T47D (cell line): ENCODE measurements at places on chromosomes 6 and 20.

DNA sequence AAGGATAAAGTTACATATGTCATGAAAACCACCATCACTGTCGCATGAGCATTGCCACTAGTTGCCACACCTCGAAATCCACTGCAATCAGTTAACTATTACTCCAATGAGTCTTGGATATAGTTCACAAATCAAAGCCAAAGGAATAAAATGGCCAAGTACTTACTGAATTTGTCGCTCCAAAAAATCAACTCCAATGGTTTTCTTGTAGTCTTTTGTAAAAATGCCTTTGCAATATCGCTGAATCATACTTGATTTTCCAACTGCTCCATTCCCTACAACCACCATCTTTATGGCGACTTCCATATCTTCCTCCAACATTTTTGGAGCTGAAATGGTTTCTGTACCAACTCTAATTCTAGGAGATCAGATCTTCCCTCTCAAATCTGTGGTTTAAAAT is 12.0 kb downstream of the RAB23 start:
- no peak for DNase-seq

DNA sequence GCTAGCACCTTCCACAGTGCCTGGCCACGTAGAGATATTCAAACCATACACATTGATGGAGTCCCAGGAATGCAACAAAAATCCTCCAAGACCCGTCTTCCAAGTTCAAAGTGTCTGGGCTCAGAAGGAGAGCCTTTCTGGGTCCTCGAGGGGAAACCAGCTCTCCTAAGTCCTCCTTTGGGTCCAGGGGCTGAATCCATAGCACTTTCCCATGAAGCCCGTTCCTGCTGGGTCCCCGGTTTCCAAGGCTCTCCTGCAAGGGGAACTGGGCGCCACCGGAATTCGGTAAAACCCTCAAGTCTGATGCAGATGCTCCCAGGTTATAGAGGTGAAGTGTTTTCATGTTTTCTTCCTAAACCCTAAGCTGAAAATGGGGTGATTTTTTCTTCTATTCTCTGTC is 101.2 kb upstream of the SNX9 start:
- no peak for DNase-seq

DNA sequence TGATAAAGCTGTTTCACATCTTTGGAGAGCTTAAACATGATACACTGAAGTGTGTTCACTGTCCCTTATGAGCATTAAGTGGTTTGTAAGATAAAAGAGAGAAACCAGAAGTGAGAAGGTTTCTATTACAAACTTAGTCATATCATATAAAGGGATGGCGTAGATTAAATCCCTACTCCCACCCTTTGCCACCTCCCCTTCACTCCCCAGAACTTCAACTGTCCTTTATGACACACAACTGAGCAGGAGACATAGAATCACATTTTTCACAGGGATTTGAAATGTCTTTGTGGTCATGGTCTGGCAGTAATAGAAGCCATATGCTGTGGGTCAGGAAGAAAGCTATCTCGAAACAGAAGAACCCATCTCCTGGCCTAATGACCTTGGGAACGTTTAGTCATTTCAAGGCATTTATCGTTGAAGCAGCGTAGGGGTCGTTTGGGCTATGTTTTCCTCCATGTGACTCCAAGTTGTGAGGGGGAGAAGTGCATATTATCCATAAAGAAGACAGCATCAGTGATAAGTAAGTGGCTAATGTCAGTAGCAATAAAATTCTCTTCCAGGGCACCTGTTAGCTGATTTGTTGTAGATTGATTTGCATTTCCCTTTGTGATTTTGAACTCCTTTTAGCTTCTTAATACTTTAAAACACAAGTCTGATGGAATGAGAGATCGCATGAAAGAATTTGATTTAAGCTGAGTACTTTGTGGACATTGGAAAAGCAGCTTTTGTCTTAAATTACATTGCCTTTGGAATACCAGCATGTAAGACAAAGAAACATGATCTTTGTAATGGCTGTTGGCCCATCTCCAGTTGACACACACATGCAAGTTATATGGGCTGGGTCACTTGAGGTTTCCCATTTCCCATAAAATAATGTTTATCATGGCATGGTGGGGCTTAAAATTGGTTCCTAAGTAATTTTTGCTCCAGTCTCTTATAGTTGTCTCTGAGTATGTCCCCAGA is 501.5 kb upstream of the FLRT3 start:
- peak; percentile 11 for DNase-seq

DNA sequence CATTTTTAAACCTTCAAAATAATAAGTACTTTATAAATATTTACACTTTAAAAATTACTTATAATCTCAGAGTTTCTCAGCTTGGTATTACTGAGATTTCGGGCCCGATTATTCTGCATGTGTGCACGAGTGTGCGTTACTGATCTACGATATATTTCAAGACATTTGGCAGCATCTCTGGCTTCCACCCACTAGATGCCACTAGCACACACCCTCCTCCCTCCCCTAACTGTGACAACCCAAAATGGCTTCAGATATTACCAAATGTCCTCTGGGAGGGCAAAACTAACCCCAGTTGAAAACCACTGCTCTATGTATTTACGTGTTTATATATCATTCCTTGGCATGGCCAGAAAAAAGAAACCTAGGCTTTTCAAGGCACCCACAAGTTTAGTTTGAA is 95.9 kb downstream of the FYN start:
- no peak for DNase-seq

DNA sequence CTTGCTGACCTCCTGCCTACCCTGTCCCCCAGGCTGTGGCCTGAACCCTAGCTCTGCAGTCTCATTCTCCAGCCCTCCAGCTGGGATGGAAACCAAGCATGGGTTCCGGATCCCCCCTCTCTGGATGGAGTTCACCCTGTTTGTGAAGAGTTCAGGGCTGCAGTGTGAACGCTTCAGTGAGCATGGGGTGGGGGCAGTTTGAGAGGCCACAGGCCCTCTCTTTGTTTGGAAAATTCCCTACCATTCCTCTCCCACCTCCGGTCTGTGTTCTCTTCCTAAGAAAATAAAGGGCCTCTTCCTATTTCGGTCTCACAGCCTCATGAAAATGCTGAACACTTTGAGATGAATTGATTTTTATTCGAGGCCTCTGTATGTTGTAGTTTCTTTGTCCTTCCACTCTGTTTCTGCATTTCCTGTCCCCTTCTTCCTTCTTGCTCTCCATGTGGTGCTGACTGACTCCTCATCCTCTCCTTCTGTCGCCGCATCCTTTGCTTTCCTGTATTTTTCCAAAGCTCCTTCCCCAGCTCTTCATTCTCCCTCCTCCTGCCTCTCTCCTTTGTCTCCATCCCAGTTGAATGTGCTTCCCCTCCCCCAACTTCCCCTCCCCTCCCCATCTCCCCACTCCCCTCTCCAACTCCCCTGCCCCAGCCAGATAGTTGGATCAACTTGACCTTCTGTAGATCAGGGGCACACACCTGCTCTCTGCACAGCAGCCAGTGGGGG is 2.4 kb upstream of the KCNK5 start:
- no peak for DNase-seq

DNA sequence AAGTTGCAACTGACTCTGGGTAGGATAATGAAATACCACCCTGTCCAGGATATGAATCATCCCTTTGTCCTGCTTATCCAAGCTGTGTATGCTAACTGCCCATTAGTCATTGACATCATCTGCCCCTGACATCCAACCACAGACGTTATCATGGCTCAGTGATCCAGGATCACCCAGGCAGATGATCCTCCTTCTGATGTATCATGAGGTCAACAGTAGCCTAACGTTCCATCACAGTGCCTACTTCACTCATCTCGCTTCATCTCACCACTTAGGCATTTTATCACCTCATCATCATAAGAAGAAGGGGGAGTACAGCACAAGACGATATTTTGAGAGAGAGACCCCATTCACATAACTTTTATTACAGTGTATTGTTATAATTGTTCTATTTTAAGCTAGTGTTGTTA is 13.4 kb upstream of the BTN3A2 start:
- DNase-seq = no peak

DNA sequence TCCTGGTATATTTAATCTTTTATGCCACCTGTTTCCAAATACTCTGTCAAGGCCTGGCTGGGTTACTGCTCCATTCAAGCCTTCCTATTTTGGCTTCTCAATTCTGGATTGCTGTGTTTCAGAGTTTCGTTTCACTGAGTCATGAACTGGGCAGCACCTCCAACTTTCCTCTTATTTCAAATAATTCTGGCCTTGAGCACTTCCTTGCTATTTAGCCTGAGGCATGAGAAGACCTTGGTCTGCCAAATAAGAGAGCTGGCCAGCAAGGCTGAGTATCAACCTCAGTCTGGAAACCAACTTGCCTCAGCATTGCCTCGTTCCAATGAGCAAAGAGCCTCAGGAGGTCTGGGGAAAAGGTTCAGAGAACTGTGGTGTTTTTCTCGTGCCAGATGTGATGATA is 66.6 kb downstream of the TNFAIP3 start:
- DNase-seq = no peak

GRCh38 chr6:147204060-147204785 is at the start of gene STXBP5:
Gene STXBP5 (plus strand): TSS chr6:147204417. CDS start chr6:147204533, 116 bp downstream.
- peak; percentile 22 for DNase-seq

- DNase-seq = no peak
These were observed 9.2 kb downstream of the BEND3 start for GRCh38 chr6:107106165-107106564.

- DNase-seq = no peak
These were observed 239.0 kb downstream of the BTBD9 start for GRCh38 chr6:38400764-38401163.

DNA sequence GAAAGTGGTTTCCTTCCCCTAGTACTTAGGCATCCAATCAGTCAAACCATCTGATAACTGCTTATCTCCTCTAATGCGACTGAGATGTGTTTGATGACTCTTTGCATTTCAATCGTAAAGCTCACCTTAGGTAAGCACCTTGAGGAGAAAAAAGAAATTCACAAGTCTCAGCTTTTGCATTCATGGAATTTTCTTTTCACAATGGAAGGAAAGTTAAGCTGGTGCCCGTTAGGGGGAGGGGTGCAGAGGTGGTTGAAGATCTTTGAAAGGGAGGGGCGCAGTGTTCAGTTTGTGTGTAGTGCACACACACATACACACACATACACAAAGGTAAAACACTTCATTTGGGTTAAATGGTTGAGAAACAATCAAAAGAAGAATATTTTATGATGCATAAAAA is 87.1 kb upstream of the SALL4 start:
- DNase-seq = no peak
